ENCODE measurements at places on chromosomes 11 and 22.

- DNase-seq: peak; percentile 34
These were observed 557 bp downstream of the GTPBP1 start for GRCh38 chr22:38706101-38706900.

DNA sequence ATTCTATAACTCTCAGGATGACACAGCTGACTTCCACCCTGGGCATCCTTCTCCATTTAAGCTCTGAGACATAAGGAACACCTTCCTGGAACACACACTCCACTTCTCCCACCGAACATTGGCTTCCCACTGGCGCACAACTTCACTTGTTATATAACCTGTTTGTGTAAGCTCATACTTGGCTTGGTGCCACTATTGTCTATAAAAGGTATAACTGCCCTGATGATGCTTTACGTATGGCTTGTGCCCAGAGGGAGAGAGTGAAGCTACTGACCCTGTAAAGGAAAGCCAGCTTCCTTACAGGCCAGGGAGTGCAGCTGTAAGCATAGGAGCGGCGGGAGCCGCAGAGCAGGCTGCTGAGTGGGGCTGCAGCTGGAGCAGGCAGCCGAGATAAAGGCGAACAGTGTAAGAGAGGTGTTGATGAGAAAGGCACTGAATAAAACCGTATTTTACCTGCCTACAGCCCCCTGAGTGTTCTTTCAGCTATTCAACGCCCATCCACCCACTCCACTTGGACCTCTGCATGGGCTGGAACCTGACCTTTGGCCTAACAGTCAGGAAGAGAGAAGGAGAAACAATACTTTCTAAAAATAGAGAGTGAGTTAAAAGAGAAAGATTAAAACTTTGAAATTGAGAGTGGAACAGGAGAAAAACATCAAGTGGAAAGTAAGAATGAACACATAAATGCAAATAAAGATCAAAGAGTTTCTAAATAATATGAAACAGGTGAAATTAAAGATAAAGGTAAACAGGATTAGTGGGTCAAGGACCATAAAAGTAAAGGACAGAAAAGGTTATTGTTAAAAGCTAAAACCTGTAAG is 252.1 kb upstream of the ARHGAP42 start:
- DNase-seq: no peak

DNA sequence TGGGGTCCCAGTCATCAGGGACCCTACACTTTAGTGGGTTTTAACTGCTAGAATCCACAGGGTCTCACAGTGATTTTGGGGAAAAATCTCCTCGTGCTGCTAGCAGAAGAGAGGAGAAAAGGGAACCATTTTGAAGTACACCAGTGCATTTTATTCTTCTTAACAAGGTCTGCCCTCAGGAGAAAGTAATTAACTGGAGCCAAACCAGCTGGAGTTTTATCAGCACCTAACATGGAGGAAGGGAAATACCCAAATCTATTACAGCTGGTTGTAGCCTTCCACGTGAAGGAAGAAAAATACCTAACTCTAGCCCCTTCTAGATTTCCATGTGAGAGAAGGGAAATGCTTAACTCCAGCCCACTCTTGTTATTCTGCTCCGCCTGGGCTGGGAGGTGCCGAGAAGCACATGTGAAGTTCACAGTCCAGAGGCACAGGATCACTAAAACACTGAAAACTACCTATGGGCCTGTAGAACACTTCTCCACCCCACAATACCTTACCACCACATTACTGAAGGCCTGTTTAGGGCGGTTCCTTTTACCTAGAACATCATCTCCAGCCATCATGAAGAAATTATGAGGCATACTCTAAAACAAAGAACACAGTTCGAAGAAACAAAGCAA is 31.3 kb upstream of the TEAD1 start:
- DNase-seq: no peak

DNA sequence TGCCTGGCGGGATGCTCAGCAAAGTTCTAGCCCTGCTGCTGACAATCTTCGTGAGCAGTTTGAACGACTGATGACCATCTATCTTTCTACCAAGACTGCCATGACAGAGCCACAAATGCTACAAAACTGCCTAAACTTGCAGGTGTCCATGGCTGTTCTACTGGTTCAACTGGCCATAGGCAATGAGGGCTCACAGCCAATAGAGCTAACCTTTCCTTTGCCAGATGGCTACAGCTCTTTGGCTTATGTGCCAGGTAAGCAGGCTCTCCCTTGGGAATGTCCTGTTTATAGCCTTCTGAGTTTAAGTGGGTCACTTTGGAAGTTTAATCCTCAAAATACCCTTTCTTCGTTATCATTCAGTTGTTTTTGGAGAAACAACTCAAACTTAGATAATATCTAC is 20.1 kb downstream of the UBE4A start:
- no peak for DNase-seq

DNA sequence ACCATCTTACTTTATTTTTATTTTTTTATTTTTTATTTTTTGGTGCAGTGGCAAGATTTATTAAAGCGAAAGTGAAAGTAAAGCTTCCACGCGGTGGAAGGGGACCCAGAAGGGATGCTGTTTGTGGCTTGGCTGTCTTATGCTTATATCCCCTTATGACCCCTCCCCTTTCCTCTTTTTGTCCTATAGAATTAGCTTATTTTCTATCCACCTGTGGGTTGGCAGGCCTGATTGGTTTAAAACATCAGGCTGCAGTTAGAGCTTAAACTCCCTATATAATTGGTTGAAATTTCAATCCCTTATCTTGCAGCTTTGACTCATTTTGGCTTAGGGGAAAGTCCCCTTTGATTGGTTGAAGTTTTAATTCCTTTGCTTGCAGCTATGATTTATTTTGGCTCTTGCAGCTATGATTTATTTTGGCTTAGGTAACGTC is 50.5 kb downstream of the NNMT start:
- DNase-seq: no peak

- no peak for DNase-seq
These were observed 7.5 kb upstream of the SEZ6L start for GRCh38 chr22:26161746-26162145.

GRCh38 chr22:23518376-23519187 is 61.5 kb downstream of the IGLL1 start:
- no peak for DNase-seq

- no peak for DNase-seq
These were observed 359.6 kb upstream of the CTSC start for GRCh38 chr11:88697139-88697538.

GRCh38 chr11:69702769-69703452 is 911 bp downstream of the FGF19 start:
- DNase-seq: no peak

DNA sequence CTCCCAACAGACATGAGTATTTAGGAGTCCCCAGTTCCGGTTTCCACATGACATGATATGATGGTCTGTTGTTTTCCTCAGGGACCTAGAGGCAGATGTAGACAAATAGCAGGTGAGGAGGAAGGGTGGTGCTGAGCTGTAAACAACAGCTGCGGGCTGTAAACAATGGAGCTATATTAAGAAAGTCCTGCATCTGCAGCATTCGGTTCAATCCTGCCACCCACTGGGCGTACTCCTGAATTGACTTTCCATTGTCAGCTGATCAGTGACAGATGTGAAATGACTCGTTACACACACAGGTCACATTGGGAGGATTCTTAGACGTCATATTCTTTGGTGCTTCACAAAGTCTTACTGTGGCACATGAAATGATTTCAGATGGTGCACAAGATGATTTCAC is 26.8 kb upstream of the RAG1 start:
- DNase-seq: no peak

DNA sequence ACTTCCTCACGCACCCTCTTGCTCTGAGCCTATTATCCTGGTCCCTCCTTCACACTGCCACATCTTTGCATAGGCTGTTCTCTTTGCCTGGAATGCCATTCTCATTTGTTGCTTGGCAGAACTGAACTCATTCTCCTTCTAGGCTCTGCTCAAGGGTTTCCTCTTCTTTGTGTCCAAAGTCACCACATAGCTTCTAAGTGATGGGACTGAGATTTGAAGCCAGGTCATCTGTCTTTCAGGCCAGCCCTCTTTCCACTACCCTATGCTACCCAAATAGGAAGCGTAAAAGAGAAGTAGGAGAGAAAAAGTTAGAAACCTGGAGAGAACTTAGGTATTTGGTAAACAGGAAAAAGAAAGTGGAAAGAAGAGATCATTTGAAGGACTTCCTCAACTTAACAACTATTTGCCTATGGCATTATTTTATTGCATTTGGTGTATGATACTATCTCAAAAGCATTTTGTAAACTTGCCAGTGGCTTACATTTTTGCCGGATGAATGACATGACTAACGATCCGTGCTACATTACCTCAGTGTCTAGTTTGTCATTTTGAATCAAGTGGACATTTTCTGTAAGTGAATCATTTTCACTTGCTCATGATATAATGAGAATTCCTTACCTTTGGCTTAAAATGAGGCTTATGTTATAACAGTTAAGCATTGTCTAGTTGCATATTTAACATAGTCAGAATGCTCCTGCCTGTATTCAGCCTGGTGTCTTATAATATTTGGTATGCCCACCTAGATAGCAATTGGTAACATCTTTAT is 18.5 kb downstream of the NF2 start:
- DNase-seq: no peak

GRCh38 chr11:96246718-96247552 is 96.1 kb downstream of the MAML2 start:
- DNase-seq: no peak

DNA sequence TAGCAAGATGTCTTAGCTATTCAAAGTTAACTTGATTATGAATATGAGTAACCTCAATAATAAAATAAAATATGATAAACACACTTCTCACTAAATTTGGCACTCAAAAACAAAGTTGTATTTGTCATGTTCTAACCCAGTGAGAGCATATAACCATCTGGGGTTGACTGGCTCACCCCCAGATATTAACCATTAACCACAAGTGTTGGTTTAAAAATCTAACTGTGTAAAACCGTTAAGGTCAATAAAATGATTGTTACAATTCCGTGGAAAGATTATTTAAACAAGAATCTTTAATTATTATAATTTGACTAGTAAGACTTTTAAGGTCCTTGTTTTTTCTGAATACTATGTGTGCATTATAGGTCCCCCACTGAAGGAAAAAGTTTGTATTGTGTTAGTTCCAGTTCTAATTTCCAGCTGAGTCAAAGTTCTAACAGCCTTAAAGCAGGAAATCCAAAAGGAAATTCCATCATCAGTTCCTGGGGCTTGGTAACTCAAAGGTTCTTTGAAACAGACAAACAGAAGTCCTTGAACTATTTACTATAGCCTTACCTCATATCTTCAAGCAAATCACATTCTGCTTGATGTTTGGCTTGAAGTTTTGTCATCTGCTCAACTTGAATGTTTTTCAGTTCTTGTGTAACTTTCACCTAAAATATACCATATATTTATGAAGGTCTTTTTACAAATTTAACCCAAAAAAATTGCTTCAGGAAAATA is 2.5 kb downstream of the FCHSD2 start:
- DNase-seq: no peak

DNA sequence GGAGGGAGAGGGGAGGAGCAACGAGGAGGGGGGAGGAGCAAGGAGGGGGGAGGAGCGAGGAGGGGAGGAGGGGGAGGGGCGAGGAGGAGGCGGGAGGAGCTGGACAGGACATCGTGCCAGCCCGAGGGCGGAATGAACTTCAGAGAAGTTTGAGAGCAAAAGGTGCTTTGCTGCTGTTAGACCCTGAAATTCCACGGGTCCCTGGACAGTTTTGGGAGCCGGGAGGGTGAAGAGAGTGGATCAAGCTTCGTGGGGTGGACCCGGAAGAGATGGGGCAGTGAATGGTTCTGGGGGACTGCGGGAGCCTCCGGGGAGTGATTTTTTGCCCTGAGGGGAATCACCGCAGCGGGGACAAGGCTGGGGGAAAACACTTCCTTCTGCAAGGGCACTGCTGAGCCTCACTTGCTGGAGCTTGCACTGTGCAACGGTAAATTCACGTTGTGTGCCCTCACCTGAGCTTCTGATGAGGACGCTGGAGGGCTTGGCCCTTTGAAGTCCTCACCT is 10.7 kb upstream of the NLRP6 start:
- no peak for DNase-seq

GRCh38 chr11:68589547-68590216 is 94.7 kb upstream of the GAL start:
- no peak for DNase-seq

DNA sequence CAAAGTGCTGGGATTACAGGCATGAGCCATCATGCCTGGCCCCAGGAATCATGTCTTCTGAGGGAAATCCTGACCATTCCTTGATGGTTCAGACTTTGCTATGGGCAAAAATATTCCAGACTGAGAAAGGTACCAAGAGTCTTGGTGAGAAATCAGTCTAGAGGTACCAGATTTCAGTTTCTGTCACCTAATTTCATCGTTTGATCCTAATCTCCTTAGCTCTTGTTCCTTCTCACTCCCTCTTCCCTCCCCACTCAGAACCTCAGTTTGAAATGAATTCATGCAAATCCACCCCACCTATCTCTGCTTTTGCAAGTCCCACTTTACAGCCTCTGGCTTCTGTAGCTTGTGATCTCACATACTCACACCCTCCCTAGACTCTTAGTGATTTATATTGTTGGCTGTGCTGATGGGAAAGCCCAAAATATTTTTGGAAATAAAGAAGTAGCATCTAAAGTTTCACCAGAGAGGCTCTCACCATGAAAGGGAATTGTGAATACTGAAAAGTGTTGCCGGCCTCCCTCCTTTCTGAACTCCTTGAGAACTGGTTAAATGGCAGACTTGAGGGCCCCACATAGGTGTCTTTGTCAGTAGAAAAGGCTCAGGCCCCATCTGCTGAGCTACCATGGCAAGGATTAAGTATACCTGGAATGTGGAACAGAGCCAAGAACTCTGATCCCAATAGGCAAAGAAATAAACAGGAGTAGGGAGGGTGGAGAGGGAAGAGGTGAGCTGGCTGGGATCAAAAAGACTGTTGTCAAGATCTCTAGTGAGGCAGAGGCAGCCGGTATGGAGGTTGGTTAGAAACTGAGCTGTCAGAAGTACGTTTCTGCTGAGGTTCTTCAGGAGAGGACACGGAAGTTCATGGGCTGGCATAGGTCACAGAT is 190.5 kb upstream of the MTMR2 start:
- no peak for DNase-seq

- no peak for DNase-seq
These were observed 9.2 kb upstream of the RBM14 start for GRCh38 chr11:66607126-66607834.

- no peak for DNase-seq
These were observed 390.3 kb downstream of the SHANK2 start for GRCh38 chr11:70862093-70862492.

DNA sequence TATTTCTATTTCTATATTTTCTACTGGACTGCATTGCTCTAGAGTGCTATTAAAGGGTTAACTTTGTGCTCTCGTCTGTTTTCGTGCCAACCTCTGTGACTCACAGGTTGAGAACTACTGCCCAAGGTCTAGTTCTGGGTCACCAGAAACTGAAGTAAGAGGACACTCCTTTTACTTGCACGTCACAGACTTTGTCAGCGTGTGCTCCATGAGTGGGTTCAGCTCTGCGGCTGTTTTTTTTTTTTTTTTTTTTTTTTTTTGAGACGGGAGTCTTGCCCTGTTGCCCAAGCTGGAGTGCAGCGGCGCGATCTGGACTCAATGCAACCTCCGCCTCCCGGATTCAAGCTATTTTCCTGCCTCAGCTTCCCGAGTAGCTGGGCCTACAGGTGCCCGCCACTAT is 49.8 kb downstream of the CLMP start:
- DNase-seq: no peak

Measured in stimulated activated CD4-positive, alpha-beta T cell treated with anti-CD3 and anti-CD28 coated beads, Interleukin-2, amount 100 ng/mL, for 4 hours (primary cell).